ENCODE measurements at places on chromosomes 4 and X.

DNA sequence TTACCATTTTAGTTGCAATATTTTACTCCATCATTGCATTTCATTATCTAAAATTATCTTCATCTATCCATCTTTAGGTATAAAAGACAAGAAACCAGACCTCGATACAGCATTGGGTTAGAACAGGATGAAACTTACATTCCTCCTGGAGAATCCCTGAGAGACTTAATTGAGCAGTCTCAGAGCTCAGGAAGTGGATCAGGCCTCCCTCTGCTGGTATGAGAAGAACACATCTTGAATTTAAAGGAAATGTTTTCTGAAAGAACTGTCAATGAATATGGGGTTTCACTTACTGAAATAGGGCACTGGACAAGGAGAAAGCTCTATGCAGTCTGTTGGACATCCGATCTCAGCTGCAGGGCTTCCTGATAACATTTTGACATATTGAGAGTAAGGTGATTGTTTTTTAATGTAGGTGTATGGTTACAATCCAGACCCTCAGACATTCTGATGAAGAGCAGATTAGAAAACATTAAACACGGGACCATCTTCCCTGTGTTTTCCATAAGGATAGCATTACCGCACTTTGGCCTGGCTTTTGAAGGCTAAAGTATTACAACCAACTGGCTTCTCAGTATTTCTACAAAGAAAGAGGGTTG is 367.2 kb downstream of the BMPR1B start:
- no peak for DNase-seq

DNA sequence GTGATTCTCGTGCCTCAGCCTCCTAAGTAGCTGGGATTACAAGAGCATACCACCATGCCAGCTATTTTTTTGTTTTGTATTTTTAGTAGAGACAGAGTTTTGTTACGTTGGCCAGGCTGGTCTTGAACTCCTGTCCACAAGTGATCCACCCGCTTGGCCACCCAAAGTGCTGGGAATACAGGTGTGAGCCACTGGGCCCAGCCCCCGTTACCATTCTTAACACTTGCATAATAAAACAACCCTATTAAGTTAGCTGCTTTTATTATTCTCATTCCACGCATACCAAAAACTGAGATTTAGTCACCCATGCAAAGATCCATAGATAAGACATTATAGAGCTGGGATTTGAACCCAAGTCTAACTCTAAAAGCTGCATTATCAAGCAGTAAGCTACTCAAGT is 6.0 kb upstream of the TEX13A start:
- DNase-seq: no peak

DNA sequence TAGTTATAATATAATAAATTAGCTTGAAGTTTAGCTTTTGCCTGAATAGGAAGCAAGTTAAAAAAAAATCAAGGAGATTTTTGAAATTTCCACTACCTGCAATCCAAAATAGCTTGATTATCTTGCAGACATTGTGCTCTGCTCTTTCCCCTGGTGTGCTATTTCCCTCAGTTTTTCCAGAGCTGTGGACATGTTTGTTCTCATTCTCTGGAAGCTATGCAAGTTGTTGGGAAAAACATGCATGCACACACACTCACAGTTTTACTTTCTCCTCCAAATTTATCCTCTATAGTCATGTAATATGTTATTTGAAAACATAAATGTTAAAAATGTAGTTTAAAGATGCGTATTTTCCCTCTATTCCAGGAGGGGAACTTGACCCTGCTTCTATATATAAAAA is 225.8 kb upstream of the ARSJ start:
- DNase-seq: no peak

DNA sequence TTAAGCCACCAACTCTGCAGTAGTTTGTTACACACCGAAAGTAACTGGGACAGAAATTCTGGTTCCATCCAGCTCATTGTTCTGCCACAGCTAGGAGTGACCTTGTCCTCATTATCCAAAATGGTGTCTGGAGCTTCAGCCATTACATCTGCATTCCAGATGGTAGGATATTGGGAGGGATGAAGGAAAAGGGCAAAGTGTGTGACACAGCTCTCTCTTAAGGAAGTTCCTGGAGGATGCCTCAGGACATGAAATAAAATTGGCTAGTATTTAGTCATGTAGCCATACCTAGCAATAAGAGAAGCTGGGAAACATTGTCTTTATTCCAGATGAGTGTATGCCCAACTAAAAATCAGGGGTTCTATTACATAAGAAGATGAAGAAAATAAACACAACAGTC is 262.0 kb downstream of the BCOR start:
- no peak for DNase-seq

DNA sequence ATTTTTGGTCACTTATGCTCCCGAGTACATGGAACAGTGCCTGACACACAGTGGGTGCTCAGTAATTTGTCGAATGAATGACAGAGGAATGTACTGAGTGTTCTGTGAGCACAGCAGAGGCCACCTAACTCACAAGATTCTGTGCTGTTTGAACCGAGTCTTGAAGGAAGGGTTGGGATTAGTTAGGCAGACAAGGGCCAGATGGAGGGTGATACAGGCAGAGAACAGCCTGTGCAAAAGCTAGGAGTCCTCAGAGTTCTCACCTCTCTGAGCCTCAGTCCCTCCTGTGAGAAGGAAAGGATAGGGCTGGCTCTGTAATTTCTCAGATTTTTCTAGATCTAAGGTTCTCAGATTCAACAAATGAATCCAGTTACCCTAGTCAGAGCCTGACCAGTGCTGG is 108.8 kb downstream of the NHSL2 start:
- DNase-seq: no peak

DNA sequence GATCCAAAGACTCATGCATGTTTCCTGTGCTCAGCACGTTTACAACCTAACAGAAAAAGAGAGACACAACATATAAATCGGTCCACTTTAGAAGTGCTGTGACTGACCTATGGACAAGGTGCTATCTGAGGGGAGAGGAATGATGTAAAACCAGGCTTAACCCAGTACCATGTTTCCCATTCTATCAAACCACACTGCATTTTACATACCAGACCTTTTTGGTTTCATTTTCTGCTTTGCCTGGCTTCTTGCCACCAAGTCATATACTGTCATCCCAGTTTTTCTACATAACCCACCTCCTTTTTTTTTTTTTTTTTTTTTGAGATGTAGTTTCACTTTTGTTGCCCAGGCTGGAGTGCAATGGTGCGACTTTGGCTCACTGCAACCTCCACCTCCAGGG is 82.2 kb downstream of the KLF8 start:
- peak; percentile 5 for DNase-seq

- no peak for DNase-seq
Measured at GRCh38 chr4:25424539-25425228, 47.6 kb downstream of the ANAPC4 start.

- DNase-seq: no peak
Measured at GRCh38 chrX:116384406-116384954, 51.9 kb upstream of the SLC6A14 start.

DNA sequence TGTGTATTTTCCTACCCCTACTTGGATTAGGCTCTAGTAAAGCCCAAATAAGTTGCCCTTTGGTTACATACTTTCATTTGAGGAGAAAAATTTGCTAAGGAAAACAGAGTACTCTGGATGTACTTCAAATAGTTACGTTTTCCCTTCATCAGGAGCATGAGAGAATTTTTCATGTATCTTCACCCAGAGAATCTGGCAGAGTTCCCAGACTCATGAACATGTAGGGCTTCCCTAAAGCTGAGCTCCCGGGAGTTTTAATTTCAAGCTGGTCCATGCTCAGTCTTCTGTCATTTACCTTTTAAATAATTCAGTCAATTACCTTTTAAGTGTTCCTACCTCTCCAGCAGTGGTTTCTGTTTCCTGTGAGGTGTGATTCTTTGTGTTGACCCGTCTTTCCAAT is 367.5 kb upstream of the GRID2 start:
- DNase-seq: no peak

DNA sequence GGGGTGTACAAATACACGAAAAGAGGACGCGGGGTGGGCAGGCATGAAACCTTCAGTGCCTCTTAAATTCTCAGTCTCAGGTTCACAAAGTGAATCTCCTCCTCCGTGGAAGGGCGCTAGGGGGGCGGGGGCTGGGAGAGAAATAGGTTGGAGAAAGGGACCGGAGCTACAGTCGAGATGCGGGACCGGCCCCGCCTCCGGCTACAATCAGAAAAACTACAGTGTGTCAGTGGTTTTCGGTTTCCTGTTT is 3.4 kb downstream of the MAML3 start:
- no peak for DNase-seq

GRCh38 chr4:8016527-8016926 is 76.9 kb upstream of the AFAP1 start:
- DNase-seq: no peak

- no peak for DNase-seq
Measured at GRCh38 chr4:11287055-11287454, 141.6 kb downstream of the HS3ST1 start.

- no peak for DNase-seq
Measured at GRCh38 chr4:165403637-165404036, 24.8 kb downstream of the CPE start.

GRCh38 chr4:15410750-15411149 is 17.1 kb upstream of the C1QTNF7 start:
- DNase-seq: no peak

DNA sequence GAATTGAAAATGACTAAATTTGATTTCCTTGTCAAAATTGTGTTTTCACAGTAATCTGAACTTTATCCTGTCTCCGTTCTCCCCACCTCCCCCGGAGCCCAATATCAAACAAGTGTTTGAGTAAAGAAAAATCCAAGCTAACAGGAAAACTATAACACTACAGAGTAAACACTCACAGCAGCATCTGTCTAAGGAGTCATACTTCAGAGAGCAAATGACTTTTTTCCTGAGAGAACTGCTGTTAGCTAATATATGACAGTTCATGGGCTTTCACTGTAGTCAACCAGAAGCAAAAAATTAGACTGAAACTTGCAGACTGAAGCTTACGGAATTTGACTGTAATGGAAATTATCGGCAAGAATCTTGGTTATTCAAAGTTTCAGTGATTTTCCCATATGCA is 321.7 kb downstream of the ANKRD50 start:
- DNase-seq: no peak

- peak; percentile 50 for DNase-seq
Measured at GRCh38 chr4:150960818-150961217, 54.3 kb downstream of the LRBA start.

DNA sequence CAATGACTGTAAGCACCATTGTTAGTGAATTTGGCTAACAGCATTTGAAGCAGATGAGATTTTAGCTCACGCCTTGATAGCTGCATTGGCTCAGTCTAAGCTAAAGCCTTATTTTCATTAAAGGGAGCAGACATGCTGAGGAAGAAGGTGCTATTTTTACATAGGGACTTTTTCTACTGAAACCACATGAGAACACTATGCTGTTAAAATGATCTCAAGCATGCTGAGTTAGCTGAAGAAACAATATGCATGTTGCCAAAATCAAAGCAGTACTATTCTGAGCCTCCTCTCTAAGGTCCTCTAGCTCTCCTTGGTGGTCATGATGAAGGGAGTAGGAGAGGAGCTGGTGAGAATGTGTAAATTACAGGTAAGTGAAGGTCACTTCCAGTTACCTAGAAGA is 134.4 kb upstream of the JADE1 start:
- DNase-seq: no peak

GRCh38 chrX:40835526-40835925 is 100.2 kb upstream of the MED14 start:
- no peak for DNase-seq

DNA sequence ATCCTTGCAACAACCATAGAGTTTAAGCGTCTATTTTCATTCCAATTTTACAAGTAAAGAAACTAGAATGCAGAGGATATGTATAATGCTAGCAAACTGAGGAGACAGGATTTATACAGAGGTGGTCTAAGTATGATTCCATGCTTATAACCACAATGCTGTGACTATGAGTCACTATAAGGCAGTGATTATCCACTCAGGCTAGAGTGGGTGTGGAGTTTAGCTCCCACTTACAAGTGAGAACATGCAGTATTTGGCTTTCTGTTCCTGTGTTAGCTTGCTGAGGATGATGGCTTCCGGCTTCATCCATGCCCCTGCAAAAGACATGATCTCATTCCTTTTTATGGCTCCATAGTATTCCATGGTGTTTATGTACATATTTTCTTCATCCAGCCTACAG is 41.6 kb upstream of the EDA2R start:
- DNase-seq: no peak

- DNase-seq: no peak
Measured at GRCh38 chr4:19478791-19479190, 772.9 kb upstream of the SLIT2 start.

DNA sequence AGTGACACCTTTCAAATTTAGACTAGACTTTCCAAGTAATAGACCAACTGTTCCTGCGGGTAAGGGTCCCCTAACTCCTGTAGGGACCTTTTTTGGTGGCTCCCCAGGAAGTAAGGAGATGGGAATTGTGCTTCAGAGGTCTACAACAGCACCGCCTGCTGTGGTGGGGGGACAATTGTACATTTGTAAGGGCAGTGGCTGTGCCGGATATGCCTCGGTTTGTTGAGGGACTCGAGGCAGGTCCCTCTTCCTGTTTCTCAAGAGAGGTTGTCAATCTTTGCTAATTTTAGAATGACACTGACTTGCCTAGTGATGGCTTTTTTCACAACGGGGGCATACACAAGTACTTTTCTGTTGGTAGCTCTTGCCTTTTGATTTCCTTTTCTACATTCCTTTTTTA is 15.5 kb upstream of the HSD17B11 start:
- DNase-seq: no peak
